ENCODE measurements at places on chromosomes 12 and 14.

- DNase-seq = no peak
Measured at GRCh38 chr12:508795-509194, 49.1 kb downstream of the B4GALNT3 start.

- no peak for DNase-seq
Measured at GRCh38 chr12:122841544-122842321, 6.5 kb downstream of the HIP1R start.

DNA sequence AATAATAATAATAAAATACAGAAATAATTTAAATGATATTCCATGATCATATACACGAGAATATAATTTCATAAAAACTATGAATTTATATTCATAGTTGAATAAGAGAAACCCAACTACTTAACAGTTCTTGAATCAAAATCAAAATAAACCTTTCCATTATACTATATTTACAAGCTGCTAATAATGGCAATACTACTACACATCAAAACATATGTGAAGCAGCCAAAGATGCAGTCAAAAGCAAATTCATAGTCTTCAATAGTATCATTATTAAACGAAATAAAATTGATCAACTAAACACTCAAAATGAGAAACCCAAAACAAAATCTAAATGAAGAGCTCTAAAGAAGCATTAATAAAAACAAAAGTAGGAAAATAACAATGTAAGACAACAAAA, 197.1 kb downstream of the TMEM132D start:
- no peak for DNase-seq

GRCh38 chr14:68253878-68254528, 434.4 kb downstream of the RAD51B start:
- no peak for DNase-seq
